Prostate gland (tissue), 2 donors: ENCODE measurements at places on chromosomes 2 and 18. TPM values are rescaled to one million over a fixed set of nuclear protein-coding genes. Genes with fewer than 3 reads are reported as not detected.

DNA sequence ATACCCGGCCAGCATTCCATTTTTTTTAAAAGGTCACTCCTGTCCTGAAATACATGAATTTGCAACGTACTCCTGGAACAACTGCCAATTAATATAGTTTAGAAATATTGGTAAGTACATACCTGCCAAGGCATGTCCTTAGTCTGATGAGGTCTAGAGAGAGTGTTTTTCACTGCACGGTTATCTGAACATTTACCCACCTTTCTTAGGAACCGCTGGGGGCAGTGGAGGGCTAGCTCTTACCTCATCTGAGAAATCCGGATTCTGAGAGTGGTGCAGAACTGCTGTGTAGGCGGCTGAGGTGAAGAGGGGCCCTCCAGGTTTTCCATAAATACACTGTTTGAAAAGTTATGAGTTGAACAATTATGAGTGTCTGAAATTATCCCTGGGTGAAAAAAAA is 133.1 kb upstream of the CCDC195 start:
- no peak overlapping the region for H3K4me3 ChIP-seq
- H3K36me3 ChIP-seq: no peaks in the 10 kb centered on the region
- no peaks in the 10 kb centered on the region for H3K27me3 ChIP-seq

- no peaks in the 10 kb centered on the region for H3K36me3 ChIP-seq
- no peak overlapping the region for H3K4me3 ChIP-seq
- H3K4me1 ChIP-seq: no peaks in the 10 kb centered on the region
- H3K27me3 ChIP-seq: no peaks in the 10 kb centered on the region
- DNase-seq: no peak
These were observed 323.2 kb upstream of the MEX3C start for GRCh38 chr18:51520676-51521180.

- no peak for DNase-seq
- no peak overlapping the region for H3K4me3 ChIP-seq
- no peak overlapping the region for H3K27ac ChIP-seq
These were observed 16.3 kb upstream of the SP3 start for GRCh38 chr2:173981520-173981919.

GRCh38 chr2:172804423-172804822 is 68.8 kb downstream of the RAPGEF4 start:
- no peaks in the 10 kb centered on the region for H3K27me3 ChIP-seq
- no peaks in the 10 kb centered on the region for H3K4me1 ChIP-seq

DNA sequence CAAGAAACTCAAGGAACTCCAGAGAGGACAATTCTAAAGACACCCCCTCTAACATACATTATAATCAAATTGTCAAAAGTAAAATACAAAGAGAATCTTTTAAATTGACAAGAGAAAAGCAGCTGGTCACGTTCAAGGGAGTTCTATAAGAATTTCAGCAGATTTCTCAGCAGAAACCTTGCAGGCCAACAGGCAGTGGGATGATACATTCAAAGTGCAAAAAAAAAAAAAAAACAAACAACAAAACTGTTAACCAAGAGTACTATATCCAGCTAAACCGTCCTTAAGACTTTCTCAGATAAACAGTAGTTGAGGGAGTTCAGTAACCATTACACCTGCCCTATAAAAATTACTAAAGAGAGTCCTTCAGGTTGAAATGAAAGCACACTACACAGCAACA is 33.9 kb downstream of the CCDC138 start:
- no peaks in the 10 kb centered on the region for H3K4me1 ChIP-seq
- H3K27me3 ChIP-seq: no peaks in the 10 kb centered on the region
- no peak overlapping the region for H3K27ac ChIP-seq
- H3K36me3 ChIP-seq: no peaks in the 10 kb centered on the region
- no peak overlapping the region for H3K4me3 ChIP-seq
- no peak for DNase-seq

Gene TEKT4
- total RNA-seq: 0.09 TPM

Gene MCM6
- total RNA-seq: 19.8 TPM

DNA sequence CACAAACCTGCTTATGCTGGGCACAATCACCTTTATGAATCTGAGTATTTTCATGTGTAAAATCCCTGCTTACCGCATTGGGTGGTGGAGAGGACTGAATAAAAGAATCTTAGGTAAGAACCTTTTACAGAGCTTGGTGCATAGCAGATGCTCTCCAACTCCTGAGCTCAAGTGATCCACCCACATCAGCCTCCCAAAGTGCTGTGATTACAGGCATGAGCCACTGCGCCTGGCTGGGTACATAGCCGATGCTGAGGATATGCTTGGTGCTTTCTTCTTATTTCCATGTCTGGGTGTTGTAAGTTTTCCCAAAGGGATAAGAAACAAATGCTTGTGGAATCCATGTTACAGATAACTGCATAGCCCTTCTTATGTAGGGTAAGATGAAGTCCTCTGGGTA is 244.3 kb upstream of the PXDN start:
- no peak overlapping the region for H3K4me3 ChIP-seq
- H3K27me3 ChIP-seq: no peaks in the 10 kb centered on the region
- H3K27ac ChIP-seq: no peak overlapping the region
- H3K4me1 ChIP-seq: no peaks in the 10 kb centered on the region
- no peak for DNase-seq

- DNase-seq: peak; percentile 23
- no peak overlapping the region for H3K4me3 ChIP-seq
- no peaks in the 10 kb centered on the region for H3K4me1 ChIP-seq
These were observed 81.0 kb downstream of the SP3 start for GRCh38 chr2:173884025-173884802.

- no peaks in the 10 kb centered on the region for H3K4me1 ChIP-seq
- DNase-seq: no peak
- H3K36me3 ChIP-seq: no peaks in the 10 kb centered on the region
- no peak overlapping the region for H3K4me3 ChIP-seq
- H3K27me3 ChIP-seq: no peaks in the 10 kb centered on the region
- H3K27ac ChIP-seq: no peak overlapping the region
These were observed 250.3 kb upstream of the TCF4 start for GRCh38 chr18:55838319-55838718.

GRCh38 chr2:217396165-217396564 is 536.3 kb upstream of the TNP1 start:
- H3K27me3 ChIP-seq: no peaks in the 10 kb centered on the region
- H3K4me3 ChIP-seq: no peak overlapping the region
- no peak overlapping the region for H3K27ac ChIP-seq
- H3K4me1 ChIP-seq: no peaks in the 10 kb centered on the region
- DNase-seq: no peak
